ENCODE measurements at places on chromosomes 5 and 9.
A peak's percentile ranks its signal among the peaks of the same experiment; 100 is the strongest.

DNA sequence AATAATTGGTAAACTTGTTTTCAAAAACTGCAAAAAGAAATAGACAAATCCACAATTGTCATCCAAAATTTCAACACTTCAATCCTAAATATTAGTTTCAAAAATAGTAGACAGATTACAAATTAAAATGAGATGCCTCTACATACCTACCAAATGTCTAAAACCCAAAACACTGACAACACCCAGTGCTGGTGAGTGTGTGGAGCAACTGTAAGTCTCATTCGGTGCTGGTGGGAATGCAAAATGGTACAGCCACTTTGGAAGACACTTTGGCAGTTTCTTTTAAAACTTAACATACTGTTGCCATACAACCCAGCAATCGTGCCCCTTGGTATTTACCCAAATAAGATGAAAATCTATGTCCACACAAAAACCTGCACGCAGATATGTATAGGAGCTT is 6.7 kb downstream of the ECM2 start:
- peaks cover 3% of the 10 kb centered on the region for H3K36me3 ChIP-seq
- H3K4me1 ChIP-seq, result peaks cover 2% of the 10 kb centered on the region
- no peak overlapping the region for H3K4me3 ChIP-seq
- no peak overlapping the region for H3K27ac ChIP-seq
- no peaks in the 10 kb centered on the region for H3K27me3 ChIP-seq

DNA sequence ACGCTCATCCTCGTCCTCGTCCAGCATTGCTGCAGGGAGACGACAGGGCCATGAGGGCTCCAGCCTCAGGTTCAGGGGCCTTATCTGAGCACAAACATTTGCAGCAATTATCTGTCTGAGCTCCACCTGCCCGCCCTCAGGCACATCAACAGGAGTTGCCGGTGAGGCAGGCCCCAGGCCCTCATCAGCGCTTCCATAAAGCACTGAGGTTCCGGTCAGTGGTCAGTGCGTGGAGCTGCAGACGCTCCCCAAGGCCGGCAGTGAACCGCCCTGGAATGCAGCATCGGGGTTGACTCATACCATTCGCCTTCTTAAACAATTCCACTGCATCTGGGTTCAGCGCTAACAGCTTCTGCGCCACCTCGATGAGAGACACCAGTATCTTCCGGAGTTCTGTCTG is 15.2 kb downstream of the UBAC1 start:
- H3K4me1 ChIP-seq, result no peaks in the 10 kb centered on the region
- no peak for DNase-seq
- H3K27me3 ChIP-seq, result peaks cover 3% of the 10 kb centered on the region
- H3K36me3 ChIP-seq, result peaks cover 56% of the 10 kb centered on the region

- no peak overlapping the region for H3K27ac ChIP-seq
- no peak overlapping the region for H3K4me3 ChIP-seq
- H3K4me1 ChIP-seq, result no peaks in the 10 kb centered on the region
- no peaks in the 10 kb centered on the region for H3K36me3 ChIP-seq
- H3K27me3 ChIP-seq, result peaks cover 43% of the 10 kb centered on the region
Measured at GRCh38 chr9:127370147-127370579, 26.8 kb upstream of the SLC2A8 start.

GRCh38 chr9:111051400-111051799 is 13.1 kb upstream of the LPAR1 start:
- no peaks in the 10 kb centered on the region for H3K36me3 ChIP-seq
- no peaks in the 10 kb centered on the region for H3K27me3 ChIP-seq
- H3K4me3 ChIP-seq, result no peak overlapping the region
- no peak for DNase-seq

DNA sequence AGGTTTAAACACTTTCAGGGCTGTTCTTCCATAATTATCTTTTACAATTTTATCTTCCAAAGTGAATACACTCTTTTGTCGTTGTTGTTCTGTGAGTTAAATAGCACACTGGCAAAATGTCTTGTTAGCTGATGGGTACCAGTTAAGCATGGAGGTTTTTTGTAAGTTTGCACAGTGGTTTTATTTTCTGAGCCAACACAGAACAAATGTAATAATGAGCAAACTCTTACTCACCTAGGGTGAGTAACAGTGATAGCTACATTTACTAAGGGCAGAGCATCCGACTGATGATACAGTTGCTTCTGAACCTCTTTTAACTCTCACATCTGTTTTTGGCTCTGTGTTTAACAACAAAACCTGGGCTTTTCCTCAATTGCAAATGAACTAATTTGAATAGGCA is 103.2 kb downstream of the CTNND2 start:
- no peaks in the 10 kb centered on the region for H3K4me1 ChIP-seq
- no peaks in the 10 kb centered on the region for H3K36me3 ChIP-seq
- H3K4me3 ChIP-seq, result no peak overlapping the region
- H3K27me3 ChIP-seq, result no peaks in the 10 kb centered on the region
- H3K27ac ChIP-seq, result no peak overlapping the region
- DNase-seq, result no peak

DNA sequence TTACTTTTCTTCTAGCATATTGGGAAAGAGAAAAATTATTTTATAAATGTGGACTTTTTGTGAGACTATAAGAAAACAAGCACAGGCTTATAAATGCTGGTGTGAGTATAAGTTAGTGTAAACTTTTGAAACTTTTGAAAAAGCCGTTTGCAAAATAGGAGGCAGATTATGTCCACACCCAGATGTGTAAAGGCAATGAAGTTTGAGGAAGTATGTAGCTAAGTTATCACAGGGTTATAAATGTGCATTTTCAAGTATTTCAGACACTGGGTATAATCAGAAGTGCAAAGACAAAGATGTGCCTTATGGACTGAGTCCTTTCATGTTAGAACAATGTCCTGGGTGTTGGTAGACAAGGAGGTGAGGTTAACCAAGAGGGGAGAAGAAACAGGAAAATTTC is 85.5 kb downstream of the ANXA1 start:
- no peak overlapping the region for H3K4me3 ChIP-seq
- no peak for DNase-seq
- H3K27me3 ChIP-seq, result peaks cover 7% of the 10 kb centered on the region
- H3K27ac ChIP-seq, result no peak overlapping the region
- H3K4me1 ChIP-seq, result no peaks in the 10 kb centered on the region

DNA sequence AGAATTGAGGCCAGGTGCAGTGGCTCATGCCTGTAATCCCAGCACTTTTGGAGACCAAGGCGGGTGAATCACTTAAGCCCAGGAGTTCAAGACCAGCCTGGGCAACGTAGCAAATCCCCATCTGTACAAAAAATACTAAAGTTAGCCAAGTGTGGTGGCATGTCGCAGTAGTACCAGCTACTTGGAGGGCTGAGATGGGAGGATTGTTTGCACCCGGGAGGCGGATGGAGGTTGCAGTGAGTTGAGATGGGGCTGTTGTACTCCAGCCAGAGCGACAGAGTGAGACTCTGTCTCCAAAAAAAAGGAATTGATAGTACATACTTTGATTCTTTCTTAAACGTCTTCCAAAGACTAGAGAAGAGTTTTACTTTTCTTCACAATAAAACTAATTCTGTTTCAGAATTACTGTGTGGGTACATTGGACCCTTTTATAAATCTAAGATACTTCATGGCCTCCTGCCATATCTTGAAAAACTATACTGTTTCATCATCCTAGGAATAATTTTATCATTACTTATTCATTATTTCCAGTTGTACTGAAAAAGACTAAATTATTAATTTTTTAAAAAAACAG is 132.0 kb upstream of the GRHPR start:
- no peak for DNase-seq
- H3K27ac ChIP-seq, result no peak overlapping the region
- H3K4me1 ChIP-seq, result peaks cover 25% of the 10 kb centered on the region
- no peaks in the 10 kb centered on the region for H3K27me3 ChIP-seq
- H3K36me3 ChIP-seq, result peaks cover 18% of the 10 kb centered on the region
- no peak overlapping the region for H3K4me3 ChIP-seq

DNA sequence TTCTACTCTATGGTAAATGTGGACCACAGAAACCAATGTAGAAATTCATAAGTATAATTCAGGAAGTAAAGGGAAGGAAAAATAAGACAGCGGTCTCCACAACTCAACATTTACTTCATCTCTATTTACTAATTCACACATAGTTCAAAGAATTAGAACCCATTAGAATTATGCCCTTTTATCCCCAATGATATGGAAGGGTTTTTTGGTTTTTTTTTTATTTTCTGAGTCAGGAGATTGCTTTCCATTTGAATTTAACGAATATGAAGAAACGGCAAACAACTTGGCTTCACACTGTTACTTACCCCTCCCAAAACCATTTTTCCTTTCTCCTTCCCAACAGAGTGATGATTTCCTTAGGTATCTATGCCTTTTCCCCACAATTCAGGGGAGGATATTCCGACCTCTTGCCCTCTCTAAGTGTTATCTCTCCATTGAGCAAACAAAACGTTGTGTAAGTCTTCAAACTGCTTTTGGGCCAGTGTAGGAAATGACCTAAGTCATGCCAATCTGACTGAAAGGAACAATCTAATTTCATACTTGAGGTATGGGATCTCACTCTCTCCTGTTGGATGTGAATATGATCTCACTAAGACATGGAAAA is 72.0 kb downstream of the CETN3 start:
- no peak for DNase-seq
- H3K4me1 ChIP-seq, result no peaks in the 10 kb centered on the region
- peaks cover 5% of the 10 kb centered on the region for H3K27me3 ChIP-seq

GRCh38 chr9:77673941-77674791 is 26.0 kb upstream of the GNA14 start:
- H3K36me3 ChIP-seq, result no peaks in the 10 kb centered on the region
- H3K4me3 ChIP-seq, result no peak overlapping the region
- no peak overlapping the region for H3K27ac ChIP-seq

GRCh38 chr9:96344458-96345180 is 38.9 kb downstream of the SLC35D2 start:
- no peak overlapping the region for H3K4me3 ChIP-seq
- H3K27me3 ChIP-seq, result no peaks in the 10 kb centered on the region
- peaks cover 5% of the 10 kb centered on the region for H3K4me1 ChIP-seq
- DNase-seq, result no peak

GRCh38 chr5:7615566-7616061 is 219.7 kb downstream of the ADCY2 start:
- H3K27ac ChIP-seq, result no peak overlapping the region
- H3K27me3 ChIP-seq, result no peaks in the 10 kb centered on the region
- no peak for DNase-seq
- H3K4me1 ChIP-seq, result no peaks in the 10 kb centered on the region
- H3K4me3 ChIP-seq, result no peak overlapping the region

- H3K4me1 ChIP-seq, result no peaks in the 10 kb centered on the region
- H3K36me3 ChIP-seq, result no peaks in the 10 kb centered on the region
- no peak overlapping the region for H3K27ac ChIP-seq
Measured at GRCh38 chr5:136781464-136781863, 416.1 kb upstream of the TRPC7 start.

GRCh38 chr9:120390637-120391190 is 189.3 kb downstream of the CDK5RAP2 start:
- no peaks in the 10 kb centered on the region for H3K27me3 ChIP-seq
- no peak for DNase-seq
- no peak overlapping the region for H3K27ac ChIP-seq
- peaks cover 56% of the 10 kb centered on the region for H3K36me3 ChIP-seq

DNA sequence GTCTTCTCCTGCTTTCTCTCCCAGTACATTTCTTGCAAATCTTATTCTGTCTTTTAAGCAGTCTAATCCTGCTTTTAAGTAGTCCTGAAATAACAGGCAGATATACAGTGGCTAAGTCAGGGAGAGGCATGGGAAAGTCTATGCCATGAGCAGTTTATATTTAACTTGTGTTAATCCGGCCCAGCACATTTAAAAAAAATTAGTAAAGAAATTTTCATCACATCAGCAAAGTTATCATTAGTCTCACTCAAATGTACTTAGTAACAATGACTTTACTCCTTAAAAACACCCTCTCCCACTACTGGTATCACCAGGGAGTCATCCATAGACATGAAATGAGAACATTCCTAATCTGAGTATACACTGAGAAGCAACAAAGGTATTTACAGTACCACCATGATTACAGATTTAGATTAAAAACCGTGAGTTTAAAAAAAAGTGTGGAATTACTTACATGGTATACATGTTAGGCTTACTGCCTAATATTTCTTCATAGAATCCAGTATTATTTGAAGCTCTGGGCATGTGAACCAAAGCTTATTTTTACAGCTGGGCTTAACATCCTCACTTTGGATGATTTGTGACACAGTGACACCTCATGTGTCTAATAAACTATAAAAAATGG is 75.9 kb upstream of the DAB2 start:
- H3K4me1 ChIP-seq, result no peaks in the 10 kb centered on the region
- no peak overlapping the region for H3K4me3 ChIP-seq
- no peaks in the 10 kb centered on the region for H3K36me3 ChIP-seq
- no peak for DNase-seq

- H3K4me1 ChIP-seq, result no peaks in the 10 kb centered on the region
- DNase-seq, result no peak
- H3K36me3 ChIP-seq, result no peaks in the 10 kb centered on the region
- H3K4me3 ChIP-seq, result no peak overlapping the region
- no peaks in the 10 kb centered on the region for H3K27me3 ChIP-seq
Measured at GRCh38 chr5:166401391-166401790, 1890.1 kb upstream of the WWC1 start.

DNA sequence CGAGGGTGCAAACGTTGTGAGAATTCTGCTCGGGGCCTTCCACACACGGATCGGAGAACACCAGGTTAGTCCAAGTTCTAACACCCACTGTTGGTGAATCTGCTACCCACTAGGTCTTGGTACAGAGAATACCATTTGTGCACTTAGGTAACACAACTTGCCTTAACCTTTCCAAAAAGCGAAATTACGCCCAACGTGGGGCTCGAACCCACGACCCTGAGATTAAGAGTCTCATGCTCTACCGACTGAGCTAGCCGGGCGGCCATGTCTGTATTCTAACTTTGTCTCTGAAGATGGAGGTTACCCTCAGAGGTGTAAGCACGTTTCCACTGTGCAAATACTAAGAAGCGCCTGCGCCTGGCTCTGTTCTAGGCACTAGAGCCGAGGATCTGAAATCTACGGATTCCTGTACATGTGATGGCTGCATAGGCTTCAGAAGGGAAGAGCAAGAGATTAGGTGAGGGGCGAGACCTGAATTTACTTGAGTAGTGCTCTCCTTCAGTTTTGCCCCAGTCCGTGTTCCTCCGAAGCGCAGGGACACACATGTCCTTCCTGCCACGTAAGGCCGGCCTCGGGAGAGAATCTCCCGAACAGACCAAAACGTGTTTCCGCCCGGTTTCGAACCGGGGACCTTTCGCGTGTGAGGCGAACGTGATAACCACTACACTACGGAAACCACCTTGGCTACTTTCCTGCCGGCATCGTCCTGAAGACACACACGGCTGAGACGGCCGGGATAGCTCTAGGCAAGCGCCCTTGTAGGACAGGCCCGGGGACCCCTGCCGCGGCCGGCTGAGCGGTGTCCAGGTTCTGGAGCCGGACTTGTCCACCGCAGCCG is 1.1 kb upstream of the TRIM41 start:
- peak; percentile 94 for DNase-seq
- H3K4me1 ChIP-seq, result peaks cover 81% of the 10 kb centered on the region
- H3K36me3 ChIP-seq, result peaks cover 23% of the 10 kb centered on the region
- H3K4me3 ChIP-seq, result peak overlapping the region; percentile 99
- H3K27ac ChIP-seq, result peak overlapping the region; percentile 100

DNA sequence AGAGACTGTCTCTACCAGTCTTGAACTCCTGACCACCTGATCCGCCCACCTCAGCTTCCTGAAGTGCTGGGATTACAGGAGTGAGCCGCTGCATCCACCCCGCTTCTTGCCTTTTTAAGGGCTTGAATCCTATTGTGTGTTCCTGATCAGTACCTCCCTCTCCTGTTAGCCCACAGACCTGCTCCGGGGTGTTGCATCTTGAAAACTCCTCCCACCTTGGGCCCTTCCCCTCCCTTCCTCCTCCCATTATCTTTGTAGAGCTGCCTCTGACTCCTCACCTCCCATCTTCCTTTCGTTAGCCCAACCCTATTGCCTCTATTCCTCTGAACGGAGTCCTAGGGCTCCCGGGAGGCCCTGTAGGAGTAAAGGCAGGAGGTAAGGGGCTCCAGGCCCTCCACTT is 48.5 kb upstream of the NEK6 start:
- H3K4me1 ChIP-seq, result peaks cover 82% of the 10 kb centered on the region
- no peaks in the 10 kb centered on the region for H3K27me3 ChIP-seq
- H3K4me3 ChIP-seq, result no peak overlapping the region
